MV-4-11 (cell line): ENCODE measurements at places on chromosomes 16 and 17.

- DNase-seq, result no peak
These were observed 1.7 kb upstream of the ANKRD13B start for GRCh38 chr17:29591146-29591736.

GRCh38 chr16:2586241-2586640 lies 48.4 kb downstream of the PDPK1 start:
- no peak for DNase-seq

DNA sequence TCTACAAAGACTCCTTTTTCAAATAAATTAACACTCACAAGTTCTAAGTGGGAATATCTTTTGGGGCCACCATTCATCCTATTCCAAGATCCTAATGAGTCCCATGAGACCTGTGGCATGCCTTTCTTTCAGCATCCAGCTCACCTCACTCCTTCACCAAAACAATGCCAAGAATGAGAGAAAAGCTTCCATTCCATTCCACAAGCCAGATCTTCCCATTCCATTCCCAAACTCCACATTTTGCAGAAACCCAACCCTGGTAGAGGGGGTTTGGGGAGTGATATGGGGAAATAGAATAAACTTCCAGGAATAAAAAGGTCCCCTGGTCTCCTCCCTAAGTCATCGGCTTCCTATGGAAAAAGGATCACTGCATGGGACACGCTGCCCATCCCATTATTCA lies 392.2 kb downstream of the NPIPA8 start:
- DNase-seq, result no peak

DNA sequence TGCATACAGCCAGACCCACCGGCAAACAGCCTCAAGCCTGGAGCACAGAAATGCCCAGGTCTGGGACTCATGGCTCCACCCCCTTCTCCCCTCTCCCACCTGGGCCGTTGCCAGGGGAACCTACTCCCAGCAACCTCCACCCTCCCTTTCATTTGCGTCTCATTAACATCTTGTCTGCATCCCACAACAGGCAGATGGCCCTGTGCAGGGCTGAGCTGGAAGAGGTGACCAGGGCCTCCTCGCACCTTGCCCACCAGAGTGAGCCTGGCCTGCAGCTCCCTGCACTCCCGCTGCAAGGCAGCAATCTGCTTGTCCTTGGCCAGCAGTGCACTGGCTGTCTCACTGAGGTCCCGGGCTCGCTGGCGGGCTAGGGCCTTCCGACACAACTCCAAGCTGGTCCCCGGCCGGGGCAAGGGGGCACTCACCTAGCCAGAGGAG lies 3.3 kb downstream of the TSPOAP1 start:
- no peak for DNase-seq

DNA sequence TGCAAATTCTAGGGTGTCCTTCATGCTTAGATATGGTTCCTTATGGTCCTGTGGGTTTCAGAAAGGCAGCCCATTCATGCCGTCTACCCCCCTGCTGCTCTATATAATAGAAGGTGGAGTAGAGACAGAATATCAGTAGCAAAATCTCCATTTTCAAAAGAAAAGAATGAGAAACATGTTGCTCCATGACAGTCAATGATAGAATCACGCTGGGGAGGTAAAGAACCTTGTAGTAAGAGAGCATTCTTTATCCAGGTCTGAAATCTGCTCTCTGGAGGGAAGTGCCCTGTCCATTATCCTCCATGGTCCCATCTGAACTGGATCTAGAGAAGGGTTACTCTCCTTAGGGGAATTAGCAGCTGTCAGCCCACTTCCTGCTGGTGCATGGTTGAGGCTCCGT lies 272.8 kb downstream of the WWOX start:
- DNase-seq, result no peak

GRCh38 chr17:10261098-10261497 lies 62.7 kb upstream of the GAS7 start:
- DNase-seq, result no peak
